ENCODE measurements at places on chromosomes 2 and 18.

GRCh38 chr2:101464841-101465240, 10.1 kb downstream of the RFX8 start:
- DNase-seq: no peak

DNA sequence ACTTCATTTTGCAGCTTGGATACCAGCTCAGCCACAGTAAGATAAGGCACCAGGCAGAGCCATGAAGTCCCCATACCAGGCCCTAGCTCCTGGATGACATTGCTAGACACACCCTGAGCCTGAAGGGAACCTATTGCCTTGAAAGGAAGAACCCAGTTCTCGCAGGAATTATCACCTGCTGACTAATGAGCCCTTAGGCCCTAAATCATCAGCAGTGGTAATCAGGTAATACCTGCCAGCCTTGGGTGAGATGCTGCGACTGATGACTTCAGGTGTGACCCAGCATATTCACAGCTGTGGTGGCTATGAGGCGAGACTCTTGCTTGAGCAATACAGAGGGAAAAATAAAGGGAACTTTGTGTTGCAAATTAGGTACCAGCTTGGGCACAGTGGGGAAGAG, 24.9 kb downstream of the CLK1 start:
- no peak for DNase-seq

GRCh38 chr2:186641132-186641806, 51.4 kb downstream of the ITGAV start:
- DNase-seq: no peak

- DNase-seq: no peak
Measured at GRCh38 chr2:112174383-112174782, 36.2 kb downstream of the FBLN7 start.

DNA sequence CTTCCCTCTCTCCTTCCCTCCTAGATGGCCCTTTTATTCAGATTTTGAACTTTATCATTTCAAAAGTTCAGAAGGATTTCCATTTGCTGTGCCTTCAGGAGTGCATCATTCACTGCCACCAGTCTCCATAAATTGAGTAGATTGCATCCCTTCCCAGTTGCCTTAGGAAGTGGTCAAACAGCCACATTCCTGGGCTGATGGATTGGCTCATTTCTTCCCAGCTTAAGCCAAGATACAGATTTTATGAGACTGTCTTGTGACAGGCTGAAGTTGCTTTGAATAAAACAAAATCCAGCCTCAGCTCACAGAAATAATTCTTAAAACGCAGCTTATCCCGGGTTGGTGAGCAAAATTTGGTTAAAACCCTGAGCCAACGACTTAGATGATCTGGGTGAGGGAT, 9.8 kb downstream of the NRP2 start:
- DNase-seq: no peak

- DNase-seq: no peak
Measured at GRCh38 chr18:50855976-50856757, 22.8 kb upstream of the ME2 start.

- DNase-seq: no peak
Measured at GRCh38 chr2:109209941-109210340, 80.9 kb downstream of the SH3RF3 start.

DNA sequence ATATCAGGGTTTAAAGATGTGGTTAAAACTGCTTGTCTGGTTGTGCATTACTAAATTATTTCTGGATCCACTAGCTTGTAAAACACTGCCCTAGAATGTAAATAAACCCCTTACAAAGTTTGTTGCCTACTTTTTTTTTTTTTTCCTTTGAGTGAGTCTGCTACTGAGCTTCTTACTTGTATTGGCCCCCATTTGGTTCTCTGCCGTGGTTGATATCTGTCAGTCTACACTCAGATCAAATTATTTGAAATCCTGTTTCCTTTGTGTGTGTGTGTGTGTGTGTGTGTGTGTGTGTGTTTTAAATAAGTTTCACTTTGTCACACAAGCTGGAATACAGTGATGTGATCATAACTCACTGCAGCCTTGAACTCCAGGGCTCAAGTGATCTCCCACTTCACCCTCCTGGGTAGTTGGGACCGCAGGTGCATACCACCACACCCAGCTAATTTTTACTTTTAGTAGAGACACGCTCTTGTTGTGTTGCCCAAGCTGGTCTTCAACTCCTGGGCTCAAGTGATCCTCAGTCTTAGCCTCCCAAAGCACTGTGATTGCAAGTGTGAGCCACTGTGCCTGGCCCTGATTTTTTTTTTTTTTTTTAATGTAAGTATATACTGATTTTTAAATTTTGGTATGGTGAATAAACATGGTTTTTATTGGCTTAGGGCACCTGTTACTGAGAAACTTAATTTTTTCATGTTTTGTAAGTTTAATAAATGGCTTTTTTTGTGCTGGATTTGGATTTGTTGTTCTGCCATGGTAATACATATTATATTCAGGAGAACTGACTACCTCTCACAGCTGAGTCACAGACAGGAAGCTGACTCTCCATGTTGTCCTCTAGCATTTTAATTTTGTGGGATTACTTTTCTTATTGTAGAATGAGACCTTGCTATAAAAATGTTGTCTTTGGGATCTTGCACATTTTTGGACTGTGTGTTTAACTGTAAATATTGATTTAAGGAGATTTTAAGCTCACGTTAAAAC, 48.5 kb downstream of the MAP4K4 start:
- peak; percentile 44 for DNase-seq

DNA sequence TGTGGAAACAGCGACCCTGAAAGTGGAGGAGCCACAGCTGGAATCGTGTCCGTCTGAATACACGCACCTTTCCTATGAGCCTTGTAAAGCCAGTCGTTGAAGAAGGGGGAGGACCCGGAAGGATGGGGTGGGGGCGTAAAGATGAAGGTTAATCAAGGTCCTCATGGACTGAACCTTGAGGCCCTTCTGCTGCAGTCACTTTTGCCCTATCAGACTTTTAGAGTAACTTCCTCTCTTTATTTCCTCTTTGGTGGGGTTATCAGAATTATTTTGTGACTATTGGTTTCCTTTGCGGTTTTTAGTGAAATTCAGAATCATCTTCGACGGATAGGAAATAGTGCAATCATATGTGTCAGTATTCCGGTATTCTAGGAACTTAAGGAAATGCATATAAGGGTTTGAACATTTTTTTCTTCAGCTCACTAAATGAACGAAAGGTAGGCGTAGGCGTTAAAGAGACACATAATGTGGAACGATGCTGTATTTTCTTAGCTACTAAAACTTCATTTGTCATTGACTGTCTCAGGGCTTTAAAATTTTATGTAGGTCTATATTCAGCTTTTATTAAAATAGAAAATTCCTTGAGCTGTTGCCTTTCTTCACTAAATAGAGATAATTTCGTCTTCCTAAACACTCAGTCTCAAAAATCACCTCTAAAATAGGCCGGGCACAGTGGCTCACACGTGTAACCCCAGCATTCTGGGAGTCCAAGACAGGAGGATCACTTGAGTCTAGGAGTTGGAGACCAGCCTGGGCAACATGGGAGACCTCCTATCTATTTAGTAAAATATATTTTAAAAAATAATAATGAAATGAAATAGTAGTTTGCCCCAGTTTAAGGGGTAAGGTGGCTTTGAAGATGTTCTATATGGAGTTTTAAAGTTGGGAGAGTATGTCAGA, 1.4 kb upstream of the YES1 start:
- no peak for DNase-seq

DNA sequence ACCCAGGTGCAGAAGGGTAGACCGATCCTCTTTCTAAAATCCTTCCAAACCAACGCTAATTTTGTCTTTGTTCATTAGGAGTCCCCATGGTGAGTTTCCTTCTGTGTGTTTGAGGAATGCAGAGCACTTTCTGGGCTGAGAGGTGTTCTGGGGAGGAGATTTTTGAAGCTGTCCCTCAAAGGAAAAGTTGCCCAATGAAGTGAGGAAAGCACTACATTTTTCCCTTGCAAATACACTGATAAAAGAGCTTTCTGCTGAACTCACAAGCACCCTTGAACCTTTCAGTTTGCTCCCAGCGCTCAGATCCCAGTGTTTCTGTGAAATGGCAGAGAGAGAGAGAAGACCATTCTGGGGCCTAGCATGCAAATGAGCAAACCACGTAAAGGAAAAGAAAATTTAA, 299.6 kb upstream of the FANCL start:
- no peak for DNase-seq

DNA sequence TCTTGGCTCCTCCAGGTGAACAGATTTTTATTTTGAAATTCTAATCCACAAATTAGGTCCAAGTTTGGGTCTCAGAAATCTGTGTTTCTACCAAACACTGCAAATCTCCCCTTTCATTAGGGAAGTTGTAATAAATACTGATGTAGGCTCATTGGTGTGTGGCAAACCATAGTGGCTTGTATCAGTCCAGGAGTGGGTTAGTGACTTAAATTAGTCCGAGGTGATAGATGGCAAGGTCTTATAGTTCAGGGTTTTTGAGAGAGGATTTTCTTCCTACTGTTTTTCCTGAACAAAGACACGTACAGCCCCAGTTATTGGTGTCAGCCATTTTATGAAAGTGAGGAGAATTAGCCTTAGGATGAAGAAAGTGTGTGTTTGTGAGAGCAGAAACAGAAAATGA, 74.6 kb downstream of the RPRM start:
- DNase-seq: no peak

DNA sequence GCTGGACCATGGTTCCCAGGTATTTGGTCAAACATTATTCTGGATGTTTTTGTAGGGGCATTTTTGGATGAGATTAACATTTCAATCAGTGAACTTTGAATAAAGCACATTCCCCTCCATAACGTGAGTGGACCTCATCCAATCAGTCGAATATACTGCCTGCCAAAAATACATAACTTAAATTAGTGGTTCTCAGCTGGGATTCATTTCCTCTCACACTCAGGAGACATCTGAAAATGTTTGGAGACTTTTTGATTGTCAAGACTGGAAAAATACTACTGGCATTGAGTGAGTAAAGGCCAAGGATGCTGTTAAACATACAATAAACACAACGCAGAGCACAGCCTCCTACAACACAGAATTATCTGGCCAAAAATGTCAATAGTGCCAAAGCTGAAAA, 198.2 kb downstream of the MYO1B start:
- no peak for DNase-seq

GRCh38 chr18:10298346-10298745, 156.1 kb upstream of the APCDD1 start:
- no peak for DNase-seq

- no peak for DNase-seq
Measured at GRCh38 chr18:75025573-75025972, 183.4 kb downstream of the PTGR3 start.

GRCh38 chr2:164887434-164888144, 46.0 kb upstream of the COBLL1 start:
- no peak for DNase-seq

DNA sequence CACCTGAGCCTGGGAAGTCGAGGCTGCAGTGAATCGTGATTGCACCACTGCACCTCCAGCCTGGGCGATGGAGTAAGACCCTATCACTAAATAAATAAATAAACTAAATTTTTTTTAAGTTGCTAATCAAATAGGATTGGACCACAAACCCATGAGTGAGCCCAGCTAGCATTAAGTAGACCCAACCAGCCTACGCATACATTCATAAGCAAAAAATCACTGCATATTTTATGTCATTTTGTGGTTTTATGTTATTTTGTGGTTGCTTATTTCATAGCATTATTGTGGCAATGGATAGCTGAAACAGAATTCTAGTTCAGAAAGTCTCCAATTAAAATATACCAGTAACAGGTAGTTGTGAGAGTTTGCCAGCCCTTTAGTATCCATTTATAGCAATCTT, 29.1 kb upstream of the ZC3H15 start:
- DNase-seq: peak; percentile 51

DNA sequence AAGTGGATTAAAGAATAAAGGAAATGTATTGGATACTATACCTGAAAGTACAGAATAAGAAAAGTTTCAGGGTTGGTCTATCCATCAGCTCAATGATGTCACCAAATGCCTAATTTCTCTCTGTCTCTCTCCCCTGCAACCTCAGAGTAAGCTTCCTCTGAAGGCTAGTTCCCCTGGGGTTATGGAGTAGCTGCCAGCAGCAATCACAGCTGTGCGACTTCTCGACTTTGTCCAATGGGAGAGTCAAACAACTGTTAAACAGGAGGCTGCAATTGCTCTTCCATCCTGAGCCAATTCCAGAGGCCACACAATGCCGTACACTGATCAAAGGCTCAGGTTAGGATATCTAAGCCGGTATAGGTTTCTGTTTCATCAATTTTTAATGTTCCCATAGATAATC, 95.3 kb upstream of the FANCL start:
- DNase-seq: no peak

DNA sequence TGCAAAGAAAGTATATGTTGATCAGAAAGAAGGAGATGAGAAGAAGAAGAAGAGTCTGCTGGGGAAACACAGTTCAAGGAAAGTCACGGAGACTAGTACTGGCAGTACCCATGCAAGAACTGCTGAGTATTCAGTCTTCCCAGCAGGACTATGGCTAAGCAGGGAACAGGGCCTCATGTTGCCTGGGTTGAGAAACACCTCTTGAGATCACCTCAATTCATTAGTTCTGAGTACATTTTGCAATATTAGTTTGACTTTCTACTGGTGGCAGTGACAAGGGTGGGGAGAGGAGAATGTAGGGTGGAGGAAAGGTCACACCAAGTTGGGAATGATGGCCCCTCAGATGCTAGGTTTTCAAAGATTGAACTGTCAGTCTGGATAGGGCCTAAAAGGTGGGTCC, 50.5 kb downstream of the MRPL33 start:
- no peak for DNase-seq

GRCh38 chr2:203908797-203909185, 27.8 kb upstream of the ICOS start:
- DNase-seq: no peak

- DNase-seq: no peak
Measured at GRCh38 chr2:28681606-28682005, 70.0 kb upstream of the PPP1CB start.

DNA sequence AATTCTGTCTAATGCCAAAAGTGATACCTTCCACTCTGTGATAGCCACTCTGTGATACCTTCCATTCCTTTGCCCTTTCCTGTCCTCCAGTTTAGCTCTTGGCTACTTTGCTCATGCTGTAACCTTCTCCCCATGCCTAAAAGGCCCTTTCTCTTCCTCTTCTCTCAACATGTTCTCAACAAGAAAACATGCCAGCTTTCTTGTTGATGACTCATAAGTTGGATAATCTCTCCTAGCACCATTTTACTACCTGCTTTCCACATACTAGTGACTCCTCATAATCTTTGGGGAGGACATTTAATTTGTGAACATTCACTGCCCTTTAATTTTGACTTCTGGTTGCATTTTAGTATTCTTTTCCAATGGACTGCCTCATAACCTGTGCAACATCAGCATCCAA, 55.9 kb upstream of the NT5C1B start:
- no peak for DNase-seq

DNA sequence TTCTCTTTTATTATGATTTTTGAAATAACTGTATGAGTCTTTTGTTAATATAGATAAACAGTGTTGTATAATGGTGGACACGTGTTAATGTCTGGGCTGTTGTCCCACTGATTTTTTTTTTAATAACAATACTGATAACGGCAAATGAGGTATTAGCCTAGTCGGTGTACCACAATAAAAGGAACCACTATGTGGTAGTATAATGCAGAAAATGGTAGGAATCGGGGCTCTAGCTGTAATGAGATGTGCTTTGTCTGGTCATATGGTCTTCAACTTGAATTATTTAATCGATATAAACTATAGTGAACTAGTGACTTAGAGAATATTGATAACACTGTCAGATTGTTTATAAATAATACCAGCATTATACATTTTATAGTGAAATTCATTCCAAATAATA, 517.9 kb upstream of the SPHKAP start:
- no peak for DNase-seq
